ENCODE measurements at places on chromosomes 2 and 18.

DNA sequence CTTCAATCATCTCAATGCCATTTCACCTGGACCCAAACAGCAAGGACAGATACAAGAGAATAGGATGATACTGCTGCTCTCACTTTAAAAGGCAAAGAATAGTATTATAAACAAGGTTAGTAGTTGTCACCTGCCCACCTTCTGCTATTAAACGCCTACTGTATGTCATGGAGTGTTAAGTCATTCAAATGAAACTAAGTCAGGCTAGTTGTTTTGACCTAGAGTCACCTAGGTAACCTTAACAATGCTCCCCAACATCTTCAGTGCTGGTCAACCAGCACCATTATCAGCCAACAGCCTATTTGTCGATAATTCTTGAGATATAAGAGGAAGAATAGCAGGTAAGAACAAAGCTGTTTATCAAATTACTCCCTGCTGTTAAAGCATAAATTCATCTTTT, 39.2 kb downstream of the TRIP12 start:
- DNase-seq = no peak

- DNase-seq = no peak
Observed at GRCh38 chr18:76420898-76421684, 74.0 kb downstream of the ZNF516 start.

- DNase-seq = no peak
Observed at GRCh38 chr2:173249661-173250641, 104.7 kb upstream of the CDCA7 start.

- DNase-seq = no peak
Observed at GRCh38 chr18:39380866-39381265, 1815.3 kb upstream of the CELF4 start.

DNA sequence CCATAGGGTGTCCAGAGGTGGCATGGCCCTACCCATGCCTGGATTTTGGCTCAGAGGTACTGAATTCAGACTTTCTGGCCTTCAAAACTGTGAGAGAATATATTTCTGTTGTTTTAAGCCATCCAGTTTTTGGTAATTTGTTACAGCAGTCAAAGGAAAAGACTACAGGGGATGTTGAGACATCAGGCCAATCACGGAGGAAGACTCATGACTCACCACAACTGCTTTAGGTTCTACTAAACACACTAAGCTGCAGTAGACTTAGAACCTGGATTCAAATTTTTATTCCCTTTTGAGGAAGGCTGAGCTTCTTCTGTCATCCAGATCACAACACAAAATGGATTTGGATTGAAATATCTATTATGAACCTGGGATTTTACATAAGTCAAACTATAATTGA, 12.0 kb upstream of the C2orf66 start:
- DNase-seq = no peak

- DNase-seq = no peak
Observed at GRCh38 chr2:54259413-54260240, 3.6 kb upstream of the TSPYL6 start.

DNA sequence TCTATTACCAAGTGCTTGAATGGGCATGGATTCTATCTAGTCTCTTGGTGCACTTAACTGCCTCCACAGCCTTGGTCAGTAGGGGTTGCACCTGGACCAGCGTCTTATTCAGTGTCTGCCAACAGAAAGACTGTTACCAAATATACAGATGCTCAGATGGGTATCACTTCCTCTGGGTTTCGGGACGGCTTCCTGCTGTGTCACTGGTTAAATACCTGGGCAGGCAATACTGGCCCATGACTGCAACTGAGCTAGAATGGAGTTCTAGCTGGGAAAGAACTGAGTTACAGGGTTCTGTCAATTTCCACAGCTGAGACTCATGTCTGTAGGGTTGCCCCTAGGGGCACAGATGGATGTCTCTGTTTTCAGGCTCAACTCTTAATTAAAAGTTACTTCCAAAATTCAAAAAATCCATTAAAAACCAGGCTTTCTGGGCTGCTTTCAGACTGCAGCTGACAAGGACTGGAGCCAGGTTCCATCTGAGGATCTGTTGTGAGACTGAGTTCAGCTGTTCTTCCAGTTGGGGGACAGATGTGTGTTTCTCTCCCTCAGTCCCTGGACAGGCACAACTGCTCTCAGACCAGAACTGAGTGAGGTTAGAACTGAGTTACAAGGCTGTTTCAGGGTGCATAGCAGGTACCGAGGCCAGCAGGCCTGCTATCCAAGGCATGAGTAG, 789.6 kb upstream of the SLC8A1 start:
- no peak for DNase-seq

DNA sequence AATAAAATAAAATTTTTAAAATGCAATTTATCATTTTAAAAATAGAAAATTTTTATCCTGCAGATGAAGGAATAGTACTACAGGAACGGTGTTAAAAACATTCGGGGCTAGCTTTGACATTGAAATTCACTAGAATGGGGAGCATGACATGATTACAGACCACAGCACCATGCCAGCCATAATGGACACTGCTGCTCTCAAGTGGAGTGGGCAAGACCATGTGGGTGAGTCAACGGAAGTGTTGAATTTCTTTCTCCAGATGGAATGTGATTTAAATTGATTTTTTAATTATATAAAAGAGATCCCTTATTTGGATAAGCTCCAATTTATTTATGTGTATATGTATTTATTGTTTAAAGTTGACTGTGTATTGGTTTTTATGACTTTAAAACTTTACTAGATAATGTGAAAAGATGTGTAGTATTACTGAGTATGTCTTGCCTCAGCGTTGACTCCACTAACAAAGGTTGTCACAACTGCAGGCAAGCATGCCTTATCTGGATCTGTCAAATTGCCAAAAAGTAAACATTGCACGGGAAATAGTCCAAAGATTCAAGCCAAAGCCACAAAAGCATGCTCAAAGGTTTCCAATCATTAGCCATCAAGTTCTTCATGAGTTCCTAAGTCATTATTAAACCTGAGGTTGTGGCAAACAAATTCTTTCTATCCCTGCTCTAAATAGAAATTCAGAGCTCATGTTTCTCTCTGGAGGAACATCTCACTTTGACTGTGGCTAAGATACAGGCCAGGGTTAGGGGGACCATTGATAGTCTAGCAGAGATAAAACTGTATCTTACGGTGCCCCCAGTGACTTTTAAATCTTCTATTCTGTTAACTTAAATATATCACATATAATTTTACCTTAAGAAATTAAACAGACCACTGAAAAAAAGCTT, 536.9 kb downstream of the TMX3 start:
- no peak for DNase-seq

- DNase-seq = no peak
Observed at GRCh38 chr2:7473135-7473771, 556.0 kb downstream of the RNF144A start.

GRCh38 chr18:34744569-34744968, 34.5 kb downstream of the DTNA start:
- no peak for DNase-seq

GRCh38 chr2:96695602-96696001, 44.3 kb downstream of the LMAN2L start:
- no peak for DNase-seq

DNA sequence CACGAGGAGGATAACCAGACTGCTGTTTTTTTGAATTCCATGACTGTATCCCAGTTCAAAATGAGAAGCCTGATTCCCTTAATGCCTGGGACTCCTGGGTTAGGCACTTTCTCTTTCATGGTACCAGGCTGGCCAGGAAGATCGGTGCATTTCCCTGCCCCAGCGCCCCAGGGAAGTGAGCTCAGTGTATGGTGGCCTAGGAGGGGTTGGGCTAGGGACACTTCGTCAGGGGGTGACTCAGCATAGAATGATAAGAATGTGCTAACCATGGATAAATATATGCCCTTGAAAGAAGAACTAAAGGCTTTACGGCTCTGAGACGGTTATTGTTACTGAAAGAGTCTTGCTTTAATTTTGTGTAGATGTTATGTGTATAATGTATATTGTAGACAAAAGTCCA, 27.5 kb upstream of the FAM237A start:
- DNase-seq = no peak

DNA sequence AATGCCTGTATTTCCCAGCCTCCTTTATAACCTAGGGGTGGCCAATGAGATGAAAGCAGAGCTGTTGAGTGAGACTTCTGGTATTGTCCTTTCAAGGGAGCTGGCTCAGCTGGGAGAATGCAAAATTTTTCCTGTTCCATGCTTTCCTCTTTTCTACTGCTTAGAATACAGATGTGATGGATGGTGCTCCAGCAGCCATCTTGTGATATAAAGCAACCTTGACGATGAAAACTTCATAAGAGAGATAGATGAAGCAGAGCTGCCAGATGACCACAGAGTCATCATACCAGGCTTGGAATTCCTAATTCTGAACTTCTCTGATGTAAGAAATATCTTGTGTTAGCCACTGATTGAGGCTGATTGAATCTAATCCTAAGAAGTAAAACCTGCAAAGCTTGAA, 11.9 kb upstream of the INHBB start:
- DNase-seq = no peak

DNA sequence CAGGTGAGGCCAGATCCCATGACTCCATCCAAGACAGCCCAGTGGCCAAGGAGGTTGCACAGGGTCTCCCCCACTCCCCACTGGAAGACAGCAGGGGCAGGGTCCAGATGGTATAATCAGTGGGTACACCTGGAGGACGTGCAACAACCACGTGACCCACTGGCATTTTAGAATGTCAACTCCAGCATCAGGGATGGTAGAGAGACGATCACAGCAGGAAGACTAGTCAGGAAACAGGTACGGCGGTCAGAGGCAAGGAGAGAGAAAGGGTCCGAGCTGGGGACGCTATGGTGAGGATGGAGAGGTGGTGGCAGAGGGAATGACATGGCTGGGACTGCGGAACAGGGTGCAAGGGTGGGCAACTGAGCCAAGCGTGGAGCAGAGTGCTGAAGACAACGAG, 23.0 kb downstream of the SERTAD2 start:
- DNase-seq = no peak

DNA sequence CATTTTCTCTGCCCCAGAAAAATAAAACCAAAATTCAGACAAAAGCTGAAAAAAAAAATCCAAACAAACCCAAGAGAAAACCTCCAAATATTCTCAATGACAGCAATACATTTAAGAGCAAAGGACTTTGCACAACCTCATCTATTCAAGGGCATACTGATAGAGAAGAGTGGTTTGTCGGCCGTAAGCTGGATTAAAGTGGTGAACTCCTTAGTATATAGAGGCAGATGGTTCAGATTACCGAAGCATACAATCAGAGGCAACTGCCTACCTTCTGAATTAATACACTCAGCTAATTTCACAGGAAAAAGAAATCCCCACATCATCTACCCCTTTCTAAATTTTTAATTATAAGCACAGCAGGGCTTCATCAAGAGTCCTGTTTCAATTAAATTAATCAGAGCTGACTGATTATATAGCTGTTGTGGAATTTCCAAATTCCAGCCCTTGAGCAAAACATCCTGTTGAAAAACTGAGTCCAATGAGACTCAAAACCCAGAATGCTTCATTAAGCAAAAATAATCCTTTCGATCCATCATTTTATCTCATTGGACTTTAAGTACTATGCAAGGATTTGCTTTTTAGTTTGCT, at the start of gene CPLX4:
Gene CPLX4, minus strand, starts transcription at position 190 of the 591 bp plus-strand sequence. Its CDS starts 187 bp downstream, at position 3.
- no peak for DNase-seq

DNA sequence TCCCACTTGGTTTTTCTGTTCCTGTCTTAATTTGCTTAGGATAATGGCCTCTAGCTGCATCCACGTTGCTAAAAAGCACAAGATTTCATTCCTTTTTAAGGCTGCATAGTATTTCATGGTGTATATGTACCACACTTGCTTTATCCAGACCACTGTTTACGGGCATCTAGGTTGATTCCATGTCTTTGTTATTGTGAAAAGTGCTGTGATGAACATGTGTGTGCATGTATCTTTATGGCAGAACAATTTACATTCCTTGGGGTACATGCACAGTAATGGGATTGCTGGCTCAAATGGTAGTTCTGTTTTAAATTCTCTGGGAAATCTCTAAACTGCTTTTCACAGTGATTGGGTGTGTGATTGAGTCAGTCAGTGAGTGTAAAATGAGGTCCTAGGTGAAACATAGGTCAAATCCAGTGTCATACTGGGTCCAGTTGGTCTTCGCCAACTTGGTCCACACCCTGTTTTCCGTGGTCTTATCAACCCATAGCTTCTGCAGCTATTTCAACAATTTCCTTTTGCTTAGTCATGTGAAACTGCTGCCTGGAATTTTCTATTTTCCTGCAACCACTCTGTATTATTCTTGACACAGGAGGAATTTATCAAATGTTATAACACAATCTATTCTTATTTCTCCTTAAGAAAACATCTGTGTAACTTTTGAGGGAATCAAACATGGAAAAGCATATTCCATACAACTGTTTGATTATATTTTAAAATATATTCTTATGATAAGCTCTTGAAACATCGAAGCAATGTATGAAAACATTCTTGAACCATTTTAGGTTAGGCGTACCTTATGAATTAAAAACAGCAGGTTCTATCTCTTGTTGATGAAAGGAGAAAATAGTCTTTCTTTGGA, 82.9 kb downstream of the ADCYAP1 start:
- DNase-seq = no peak

GRCh38 chr2:199223791-199224190, 233.9 kb downstream of the SATB2 start:
- no peak for DNase-seq

- DNase-seq = no peak
Observed at GRCh38 chr2:176325732-176326131, 56.5 kb downstream of the MTX2 start.

DNA sequence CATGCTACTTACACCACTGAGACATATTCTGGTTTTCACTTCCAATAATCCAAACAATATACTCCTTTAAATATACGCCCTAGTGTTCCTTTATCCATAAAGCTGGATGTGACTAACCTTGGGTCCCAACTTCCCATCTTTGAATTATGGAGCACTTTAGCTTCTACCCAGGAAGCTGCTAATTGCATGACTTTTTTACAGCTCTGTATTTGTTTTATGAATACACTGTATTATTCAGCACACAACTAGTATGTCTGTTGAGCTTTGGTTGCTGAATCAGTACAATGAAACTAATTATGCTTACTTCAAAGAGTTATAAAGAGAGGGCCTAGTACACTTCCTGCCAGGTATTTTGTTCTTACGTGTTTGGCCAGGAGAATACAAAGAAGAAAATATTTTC, 118.5 kb downstream of the BAZ2B start:
- DNase-seq = no peak

GRCh38 chr2:236538242-236538641, 31.4 kb upstream of the ACKR3 start:
- no peak for DNase-seq

- no peak for DNase-seq
Observed at GRCh38 chr2:10460366-10460796, 12.3 kb upstream of the ODC1 start.

- DNase-seq = no peak
Observed at GRCh38 chr18:6764382-6764781, 34.9 kb downstream of the ARHGAP28 start.

- DNase-seq = no peak
Observed at GRCh38 chr2:96808176-96808837, 7.8 kb upstream of the CNNM3 start.

GRCh38 chr18:42338683-42339082, 383.6 kb downstream of the PIK3C3 start:
- no peak for DNase-seq

DNA sequence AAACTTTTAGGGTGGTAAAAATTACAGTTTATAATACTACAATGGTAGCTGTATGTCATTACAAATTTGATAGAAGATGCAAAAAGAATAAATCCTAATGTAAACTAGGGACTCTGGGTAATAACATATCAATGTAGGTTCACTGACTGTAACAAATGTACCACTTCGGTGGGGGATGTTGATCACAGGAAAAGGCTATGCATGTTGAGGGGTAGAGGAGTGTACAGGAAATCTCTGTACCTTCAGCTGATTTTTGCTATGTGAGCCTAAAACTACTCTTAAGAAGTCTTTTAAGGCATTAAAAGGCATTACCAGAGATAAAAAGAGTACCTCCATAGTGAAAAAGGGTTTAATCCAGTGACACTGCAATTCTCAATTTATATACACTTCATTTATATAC, 25.0 kb downstream of the TRIP12 start:
- no peak for DNase-seq

All from activated T-helper 1 cell treated with Interleukin-2 at 50 U/mL for 16 hours (primary cell).